Motor neuron (in vitro differentiated cells): ENCODE measurements at places on chromosomes 1 and 21.

- peak; percentile 87 for ATAC-seq
These were observed 1.1 kb upstream of the TTC39A start for GRCh38 chr1:51331206-51332100.

- ATAC-seq, result no peak
These were observed 54.0 kb downstream of the LTN1 start for GRCh38 chr21:28938726-28939125.

DNA sequence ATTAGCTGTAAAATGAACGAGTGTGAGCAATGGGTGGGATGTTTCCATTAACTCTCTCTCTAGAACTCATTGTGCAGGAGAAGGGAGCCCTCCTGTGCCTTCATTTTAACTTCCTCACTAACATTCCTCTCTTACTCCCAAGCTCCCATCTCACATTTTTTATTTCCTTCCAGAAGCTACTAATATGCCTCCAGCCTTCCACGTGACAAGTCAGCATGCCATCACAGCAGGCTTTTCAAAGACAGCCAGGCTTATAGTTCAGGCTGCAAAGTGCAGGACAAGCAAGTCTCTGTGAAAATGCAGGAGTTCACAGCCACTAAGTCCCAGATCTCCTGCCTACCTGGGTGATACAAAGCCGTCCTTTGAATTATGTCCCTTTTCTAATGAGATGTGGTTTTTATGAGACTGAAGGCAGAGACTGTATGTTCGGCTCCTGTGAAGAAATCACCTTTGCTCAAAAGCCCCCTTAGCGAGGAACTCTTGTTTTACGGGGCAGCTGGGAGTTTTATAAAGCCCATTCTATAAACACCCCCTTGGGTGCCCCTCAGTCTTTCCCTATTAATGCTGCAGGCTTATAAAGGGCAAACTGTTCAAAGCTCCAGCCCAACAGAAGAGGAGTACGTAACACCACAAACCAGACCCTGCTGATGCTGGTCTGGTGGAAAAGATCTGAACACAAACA lies 14.8 kb upstream of the ANGPTL7 start:
- no peak for ATAC-seq

GRCh38 chr1:18965206-18966173 lies 9.0 kb upstream of the IFFO2 start:
- ATAC-seq, result peak; percentile 91

DNA sequence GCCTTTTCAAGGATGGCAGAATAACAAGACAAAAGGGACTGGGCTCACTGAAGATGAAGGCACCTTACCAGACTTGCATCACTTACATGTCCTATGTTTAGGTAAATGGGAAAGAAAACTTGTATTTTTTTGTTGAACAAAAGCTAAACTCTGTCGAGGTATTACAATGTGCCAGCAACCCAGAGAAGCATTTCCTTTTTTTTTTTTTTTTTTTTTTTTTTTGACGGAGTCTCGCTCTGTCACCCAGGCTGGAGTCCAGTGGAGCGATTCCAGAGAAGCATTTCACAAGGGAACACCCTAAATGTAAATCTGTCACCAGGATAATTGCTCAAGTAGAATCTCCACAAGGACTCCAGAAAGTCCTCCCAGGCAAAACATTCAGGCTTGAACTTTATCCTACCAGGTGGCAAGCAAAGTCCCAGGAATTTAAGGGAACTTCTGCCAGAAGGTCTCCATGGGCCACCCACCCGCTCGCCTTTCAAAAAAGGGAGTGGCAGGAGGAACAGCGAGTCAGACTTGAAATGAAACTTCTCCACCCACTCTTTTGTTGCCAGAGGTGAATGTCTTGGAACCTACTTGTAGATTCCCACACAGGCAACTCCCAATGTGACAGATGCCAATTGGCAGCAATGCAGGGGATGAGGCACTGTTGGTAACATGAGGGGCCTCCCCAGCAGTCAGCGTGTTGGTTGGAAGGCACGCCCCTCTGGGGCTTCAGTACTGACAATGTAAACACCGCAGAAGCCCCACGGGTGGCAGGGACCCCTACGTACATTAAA lies 125.0 kb downstream of the TIAM1 start:
- ATAC-seq, result peak; percentile 89

GRCh38 chr1:100794748-100795645 lies 75.5 kb downstream of the VCAM1 start:
- ATAC-seq, result peak; percentile 39

DNA sequence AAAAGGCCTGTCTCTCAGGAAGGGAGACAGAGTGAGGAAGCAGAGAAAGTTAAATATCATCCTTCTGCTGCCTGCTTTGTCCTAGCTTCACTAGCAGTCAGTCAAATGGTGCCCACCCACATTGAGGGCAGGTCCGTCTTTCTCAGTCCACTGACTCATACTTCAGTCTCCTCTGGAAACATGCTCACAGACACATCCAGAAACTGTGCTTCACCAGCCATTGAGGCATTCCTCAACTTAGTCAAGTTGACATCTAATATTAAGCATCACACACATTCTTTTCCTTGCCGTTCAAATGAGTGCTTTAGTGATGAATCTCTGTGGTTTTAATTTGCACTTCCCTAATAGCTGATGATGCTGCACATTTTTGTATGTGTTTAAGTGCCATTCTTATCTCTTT lies 777.8 kb upstream of the PRMT6 start:
- ATAC-seq, result no peak

GRCh38 chr1:86487131-86487810 lies 18.5 kb downstream of the CLCA1 start:
- peak; percentile 53 for ATAC-seq

GRCh38 chr1:168829876-168830275 lies 100.9 kb upstream of the DPT start:
- ATAC-seq, result no peak

DNA sequence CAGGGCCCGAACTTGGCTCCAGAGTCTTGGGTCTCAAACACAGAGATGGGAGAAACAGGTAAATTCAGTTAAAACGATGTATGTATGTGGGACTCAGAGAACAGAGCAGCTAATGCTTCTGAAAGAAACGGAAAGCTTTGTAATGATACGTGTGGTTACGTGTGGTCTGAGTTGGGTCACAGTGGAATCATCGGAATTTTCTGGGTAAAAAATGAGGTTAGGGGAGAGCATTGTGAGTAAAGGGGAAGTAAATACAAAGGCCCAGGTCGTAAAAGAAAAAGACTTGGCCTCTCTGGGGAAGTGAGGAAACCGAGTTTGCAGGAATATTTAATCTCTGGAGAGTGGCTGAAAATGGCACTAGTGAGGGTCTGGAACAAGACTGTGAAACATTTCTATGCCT lies 8.3 kb downstream of the NHLH2 start:
- no peak for ATAC-seq

DNA sequence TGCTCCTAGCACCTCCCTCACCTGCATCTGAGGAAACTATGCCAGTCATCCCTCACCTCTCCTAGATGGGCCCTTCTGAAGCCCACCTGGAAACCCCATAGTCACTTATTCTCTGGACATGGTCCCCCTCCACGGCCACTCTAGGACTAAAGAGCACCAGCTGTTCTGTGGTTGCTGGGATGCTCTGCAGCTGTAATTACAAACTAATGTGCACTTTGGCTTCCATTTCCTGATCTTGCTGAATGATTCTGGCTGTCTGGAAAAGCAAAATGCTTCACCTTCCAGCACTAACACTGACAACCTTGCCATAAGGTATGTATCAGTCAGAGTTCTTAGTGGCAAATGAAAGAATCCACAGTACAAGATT lies 48.7 kb upstream of the PSEN2 start:
- ATAC-seq, result peak; percentile 15

DNA sequence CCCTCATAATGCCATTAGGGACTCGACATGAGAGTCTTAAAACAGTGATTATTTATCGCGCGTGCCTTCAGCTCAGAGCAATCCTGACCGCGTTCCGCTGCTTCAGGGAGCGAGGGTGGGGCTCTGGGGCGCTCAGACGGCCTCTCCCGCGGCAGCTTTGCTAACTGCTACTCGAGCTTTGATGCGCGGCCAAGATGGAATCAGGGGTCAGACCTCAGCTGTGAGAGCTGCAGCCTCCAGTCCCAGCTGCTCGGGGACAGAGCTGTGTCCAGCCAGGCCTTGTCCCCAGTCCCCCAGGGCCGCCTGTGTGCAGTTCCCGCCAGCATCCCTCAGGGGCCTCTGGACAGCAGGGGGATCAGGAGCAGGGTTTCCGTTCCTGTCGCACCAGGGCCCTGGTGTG lies 104.6 kb upstream of the TTC34 start:
- ATAC-seq, result peak; percentile 66
